ENCODE measurements at places on chromosomes 5 and 9. TPM values are rescaled to one million over a fixed set of nuclear protein-coding genes. Genes with fewer than 3 reads are reported as not detected.

- DNase-seq = no peak
- H3K27ac ChIP-seq = no peak overlapping the region
- H3K27me3 ChIP-seq = no peaks in the 10 kb centered on the region
- no peak overlapping the region for H3K4me3 ChIP-seq
- H3K36me3 ChIP-seq = no peaks in the 10 kb centered on the region
These were observed 312.8 kb downstream of the NDUFS4 start for GRCh38 chr5:53873235-53873634.

- H3K4me3 ChIP-seq = no peak overlapping the region
- no peaks in the 10 kb centered on the region for H3K36me3 ChIP-seq
- no peak for DNase-seq
- no peaks in the 10 kb centered on the region for H3K4me1 ChIP-seq
These were observed 141.3 kb upstream of the NFIB start for GRCh38 chr9:14455243-14455642.

GRCh38 chr5:65776441-65777141 lies 54.6 kb downstream of the NLN start:
- no peak for DNase-seq
- no peaks in the 10 kb centered on the region for H3K27me3 ChIP-seq
- H3K4me3 ChIP-seq = no peak overlapping the region
- H3K36me3 ChIP-seq = no peaks in the 10 kb centered on the region
- peaks cover 9% of the 10 kb centered on the region for H3K4me1 ChIP-seq

DNA sequence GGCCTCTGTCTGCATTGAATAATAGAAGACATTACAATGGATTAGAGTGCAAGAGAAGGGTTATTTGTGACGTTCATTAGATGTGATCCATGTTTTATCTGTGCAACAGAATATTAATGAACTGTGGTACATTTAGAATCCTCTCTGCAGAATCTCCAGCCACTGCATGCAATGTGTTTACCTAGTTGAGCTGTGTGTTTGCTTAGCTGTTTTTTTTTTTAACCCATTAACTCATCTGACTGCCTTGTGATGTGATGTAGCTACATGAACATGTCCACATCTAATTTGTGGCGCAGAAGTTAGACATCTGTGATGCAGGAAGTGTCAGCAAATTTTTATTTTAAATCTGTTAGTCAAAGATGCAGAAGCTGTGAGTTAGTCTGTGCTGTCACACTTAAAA lies 236.9 kb downstream of the CD180 start:
- H3K27me3 ChIP-seq = no peaks in the 10 kb centered on the region
- no peak for DNase-seq
- no peaks in the 10 kb centered on the region for H3K4me1 ChIP-seq
- H3K4me3 ChIP-seq = no peak overlapping the region

DNA sequence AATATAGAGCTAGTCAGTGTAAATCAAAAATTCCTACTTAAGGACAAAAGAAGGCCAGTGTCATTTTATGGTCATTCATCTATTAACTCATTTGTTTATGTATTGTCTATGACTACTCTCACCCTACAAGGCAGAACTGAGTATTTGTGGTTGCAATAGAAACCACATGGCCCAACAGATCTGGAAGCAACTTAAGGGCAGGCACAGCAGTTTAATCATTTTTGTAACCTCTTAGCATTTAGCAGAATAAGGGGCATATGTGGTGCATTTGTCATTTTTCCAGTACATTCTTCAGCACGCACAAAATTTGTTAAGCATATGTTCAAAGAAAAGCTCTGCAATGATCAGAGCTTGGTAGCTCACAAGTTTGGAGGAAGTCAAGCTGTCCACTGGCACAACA lies 1.1 kb downstream of the FKBP15 start:
- peaks cover 11% of the 10 kb centered on the region for H3K36me3 ChIP-seq
- H3K27ac ChIP-seq = peak overlapping the region; percentile 96
- peaks cover 18% of the 10 kb centered on the region for H3K4me1 ChIP-seq
- no peak for DNase-seq
- no peaks in the 10 kb centered on the region for H3K27me3 ChIP-seq

- no peak overlapping the region for H3K4me3 ChIP-seq
- H3K36me3 ChIP-seq = no peaks in the 10 kb centered on the region
- H3K27me3 ChIP-seq = peaks cover 25% of the 10 kb centered on the region
- no peak for DNase-seq
These were observed 54.9 kb upstream of the OSMR start for GRCh38 chr5:38790891-38791290.

DNA sequence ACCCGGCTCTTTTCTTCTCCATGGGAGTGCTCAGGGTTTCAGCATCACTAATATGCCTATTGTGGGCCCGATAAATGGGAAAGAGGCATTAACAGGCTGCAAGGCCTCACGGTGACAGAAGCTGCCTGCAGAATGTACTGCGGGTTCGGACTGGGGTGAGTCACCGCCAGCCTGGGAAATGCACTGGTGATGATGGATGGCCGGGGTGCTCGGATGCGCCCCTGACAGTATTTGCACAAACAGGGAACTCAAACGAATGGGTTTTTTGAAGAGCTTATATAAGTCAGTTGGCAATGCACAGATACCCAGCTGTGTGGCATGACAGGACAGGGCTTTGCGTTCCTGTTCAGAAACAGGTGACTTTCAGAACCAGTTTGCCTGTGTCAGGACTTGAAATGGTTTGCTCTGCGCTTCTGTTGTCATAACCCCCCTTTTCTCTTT lies 42.0 kb upstream of the PITX1 start:
- no peaks in the 10 kb centered on the region for H3K36me3 ChIP-seq
- no peak for DNase-seq
- no peak overlapping the region for H3K4me3 ChIP-seq

DNA sequence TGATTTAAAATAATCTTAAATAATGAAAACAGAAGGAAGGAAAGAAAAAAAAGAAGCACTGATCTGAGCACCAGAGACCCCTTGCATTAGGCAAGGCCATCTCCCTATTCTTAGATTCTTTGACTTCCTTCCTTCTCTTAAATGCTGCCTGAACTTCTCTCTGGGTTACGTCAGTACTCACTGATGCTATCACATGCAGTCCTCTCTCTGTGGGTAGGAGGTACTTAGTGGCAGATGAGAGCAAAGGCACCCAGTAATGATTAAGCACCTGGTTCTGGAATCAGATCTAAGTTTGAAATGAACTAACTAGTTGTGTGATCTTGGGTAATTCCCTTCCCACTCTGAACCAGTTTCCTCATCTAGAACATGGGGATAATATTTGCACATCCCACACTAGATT lies 110.3 kb upstream of the TBC1D2 start:
- DNase-seq = no peak
- H3K36me3 ChIP-seq = peaks cover 14% of the 10 kb centered on the region
- H3K27ac ChIP-seq = no peak overlapping the region
- H3K27me3 ChIP-seq = peaks cover 9% of the 10 kb centered on the region
- H3K4me1 ChIP-seq = no peaks in the 10 kb centered on the region

- H3K27ac ChIP-seq = no peak overlapping the region
- no peak overlapping the region for H3K4me3 ChIP-seq
- DNase-seq = no peak
- H3K4me1 ChIP-seq = no peaks in the 10 kb centered on the region
These were observed 377.4 kb downstream of the PDE4D start for GRCh38 chr5:59516161-59516560.

DNA sequence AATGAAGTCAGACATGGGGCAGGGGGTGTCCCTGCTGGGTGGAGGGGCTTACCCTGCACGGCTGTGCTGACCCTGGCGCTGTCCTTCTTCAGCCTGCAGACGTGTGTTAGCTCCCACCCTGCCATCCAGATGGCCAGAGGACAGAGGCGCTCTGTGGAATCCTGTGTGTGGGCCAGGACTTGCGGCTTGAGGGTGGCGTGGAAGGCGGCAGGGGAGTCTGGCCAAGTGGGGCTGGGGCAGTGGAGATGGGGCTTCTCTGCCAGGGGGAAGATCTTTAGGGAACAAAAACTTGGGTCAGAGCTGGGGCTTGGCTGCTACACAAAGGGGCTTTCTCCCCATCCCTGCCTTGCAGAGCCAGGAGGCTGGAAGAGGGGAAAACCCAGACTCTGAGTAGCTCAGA lies 46.5 kb upstream of the SYNPO start:
- no peaks in the 10 kb centered on the region for H3K36me3 ChIP-seq
- DNase-seq = no peak
- no peaks in the 10 kb centered on the region for H3K4me1 ChIP-seq
- H3K27ac ChIP-seq = no peak overlapping the region

GRCh38 chr9:132494857-132495256 lies 84.8 kb downstream of the CFAP77 start:
- H3K27ac ChIP-seq = no peak overlapping the region
- no peaks in the 10 kb centered on the region for H3K36me3 ChIP-seq
- H3K4me1 ChIP-seq = no peaks in the 10 kb centered on the region
- H3K4me3 ChIP-seq = no peak overlapping the region

DNA sequence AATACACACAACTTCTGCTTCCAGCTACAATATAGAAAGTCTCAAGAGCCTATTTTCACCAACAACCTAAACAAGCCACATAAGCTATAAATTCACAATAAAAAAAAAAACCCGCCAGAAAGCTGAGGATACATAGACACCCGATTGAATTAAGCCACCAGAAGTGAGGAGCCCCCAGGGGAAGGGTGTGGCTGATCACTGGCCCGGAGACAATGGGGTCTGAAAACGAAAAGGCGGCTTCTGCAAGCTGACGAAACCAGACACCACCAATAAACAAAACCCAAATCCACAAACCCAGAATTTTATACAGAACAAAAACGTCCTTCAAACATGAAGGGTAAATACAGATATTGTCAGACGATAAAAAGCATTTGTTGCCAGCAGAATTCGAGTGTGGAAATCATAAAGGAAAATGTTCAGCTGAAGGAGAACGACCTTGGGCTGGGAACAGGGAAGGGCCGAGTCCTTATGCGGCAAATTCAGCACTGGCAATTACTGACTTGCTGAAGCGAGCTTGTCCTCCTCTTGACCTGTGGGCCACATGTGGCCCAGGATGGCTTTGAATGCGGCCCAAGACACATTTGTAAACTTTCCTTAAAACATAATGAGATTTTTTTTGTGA lies 39.6 kb upstream of the CEP72 start:
- no peak overlapping the region for H3K27ac ChIP-seq
- no peak for DNase-seq
- H3K4me1 ChIP-seq = no peaks in the 10 kb centered on the region
- peaks cover 22% of the 10 kb centered on the region for H3K36me3 ChIP-seq
- peaks cover 30% of the 10 kb centered on the region for H3K27me3 ChIP-seq

DNA sequence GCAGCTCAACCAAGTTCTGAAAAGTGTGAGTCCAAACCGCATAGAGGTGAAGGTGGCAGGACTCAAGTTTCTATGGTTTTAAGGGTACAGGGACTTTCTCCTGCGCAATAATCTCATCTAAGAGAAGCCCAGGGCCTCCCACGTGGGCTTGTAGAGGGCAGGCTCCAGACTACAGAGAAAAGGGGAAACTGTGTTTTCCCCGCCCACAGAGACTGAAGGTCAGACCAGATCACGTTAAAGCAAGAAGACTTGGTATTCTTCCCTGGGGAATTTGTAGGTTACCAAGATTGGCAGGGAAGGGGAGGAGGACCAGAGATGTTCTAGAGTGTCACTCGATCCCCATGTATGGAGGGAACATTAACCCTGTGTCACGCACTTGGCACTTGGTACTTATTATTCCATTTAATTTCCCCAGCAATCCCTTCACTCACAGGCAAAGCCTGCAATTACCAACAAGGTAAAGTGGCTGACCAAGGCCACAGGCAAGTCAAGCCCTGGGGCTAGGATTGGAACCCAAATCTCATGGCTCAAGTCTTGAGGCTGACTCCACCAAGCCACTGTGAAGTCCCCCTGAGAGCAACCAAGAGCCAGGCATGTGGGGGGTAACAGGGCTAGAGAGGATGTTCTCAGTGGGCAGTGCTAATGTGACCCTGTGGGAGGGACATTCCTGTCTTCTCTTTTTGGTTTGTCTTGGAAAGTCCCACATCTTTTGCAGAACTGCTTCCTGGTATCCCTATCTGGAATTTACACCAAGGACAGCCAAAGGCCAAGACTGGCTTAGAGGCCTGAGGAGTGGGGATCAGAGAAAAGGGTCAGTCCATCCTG lies 18.3 kb upstream of the NEK6 start:
- H3K4me3 ChIP-seq = no peak overlapping the region
- DNase-seq = no peak
- no peaks in the 10 kb centered on the region for H3K36me3 ChIP-seq
- no peak overlapping the region for H3K27ac ChIP-seq
- peaks cover 2% of the 10 kb centered on the region for H3K4me1 ChIP-seq
- H3K27me3 ChIP-seq = peaks cover 47% of the 10 kb centered on the region

DNA sequence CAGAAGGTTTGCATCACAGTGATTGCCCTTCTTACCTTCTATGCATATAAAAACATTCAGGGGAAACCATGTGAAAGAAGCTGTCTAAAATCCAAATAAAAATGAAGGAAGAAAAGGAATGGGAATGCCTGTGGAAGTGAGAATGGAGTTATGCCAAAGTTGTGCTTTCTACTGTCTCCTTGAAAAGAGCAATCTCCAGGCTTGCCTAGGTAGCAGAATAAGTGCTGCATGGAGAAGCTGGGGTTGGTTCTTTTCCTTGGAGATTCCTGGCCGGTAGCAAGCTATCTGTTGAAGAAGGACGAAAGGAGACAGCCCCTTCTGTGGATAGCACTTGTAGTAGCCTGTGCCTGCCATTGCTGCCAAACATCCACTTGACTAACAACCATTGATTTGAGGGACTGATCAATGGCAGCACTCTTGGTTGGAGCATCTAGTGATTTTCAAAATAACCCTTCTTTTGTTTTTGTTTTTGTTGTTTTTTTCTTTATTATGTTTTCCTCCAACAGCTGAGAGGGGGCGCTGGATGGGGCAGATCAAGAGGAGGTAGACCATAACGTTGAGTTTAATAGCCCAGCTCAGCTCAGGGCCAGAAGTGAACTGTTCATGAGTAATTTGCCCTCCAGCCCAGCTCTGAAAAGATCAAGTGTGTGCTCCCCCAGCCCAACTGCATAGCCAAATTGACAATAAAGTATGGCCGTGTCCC lies 1.6 kb downstream of the PLCXD3 start:
- H3K27ac ChIP-seq = no peak overlapping the region
- peaks cover 2% of the 10 kb centered on the region for H3K4me1 ChIP-seq
- no peak for DNase-seq

GRCh38 chr9:96522366-96522765 lies 72.4 kb downstream of the HABP4 start:
- H3K27me3 ChIP-seq = no peaks in the 10 kb centered on the region
- H3K27ac ChIP-seq = peak overlapping the region; percentile 58
- DNase-seq = peak; percentile 59
- H3K36me3 ChIP-seq = peaks cover 11% of the 10 kb centered on the region
- H3K4me1 ChIP-seq = peaks cover 23% of the 10 kb centered on the region
- peak overlapping the region; percentile 27 for H3K4me3 ChIP-seq

DNA sequence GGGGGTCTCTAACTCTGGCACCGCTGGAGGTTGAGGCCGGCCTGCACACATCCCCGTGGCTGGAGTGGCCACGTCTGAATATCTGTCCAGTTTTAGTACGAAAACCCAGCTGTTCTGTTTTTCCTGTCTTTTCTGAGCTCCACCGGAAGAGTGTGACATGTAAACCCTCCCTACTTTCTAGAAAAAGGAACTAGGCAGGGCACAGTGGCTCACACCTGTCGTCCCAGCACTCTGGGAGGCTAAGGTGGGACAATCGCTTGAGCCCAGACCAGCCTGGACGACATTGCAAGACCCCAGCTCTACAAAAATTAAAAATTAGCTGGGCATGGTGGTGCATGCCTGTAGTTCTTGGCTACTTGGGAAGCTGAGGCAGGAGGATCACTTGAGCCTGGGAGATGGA lies 8.2 kb upstream of the PHYKPL start:
- H3K36me3 ChIP-seq = no peaks in the 10 kb centered on the region
- H3K4me1 ChIP-seq = peaks cover 74% of the 10 kb centered on the region
- no peaks in the 10 kb centered on the region for H3K27me3 ChIP-seq
- peak overlapping the region; percentile 88 for H3K4me3 ChIP-seq
- peak overlapping the region; percentile 85 for H3K27ac ChIP-seq

The LAMC3 gene
- total RNA-seq = 6.9 TPM

The ADGRV1 gene
- 0.08 TPM for total RNA-seq

The MEGF10 gene
- total RNA-seq = 0.22 TPM

The CYLC2 gene
- not detected for total RNA-seq
